ENCODE measurements at places on chromosomes 2 and 18.

DNA sequence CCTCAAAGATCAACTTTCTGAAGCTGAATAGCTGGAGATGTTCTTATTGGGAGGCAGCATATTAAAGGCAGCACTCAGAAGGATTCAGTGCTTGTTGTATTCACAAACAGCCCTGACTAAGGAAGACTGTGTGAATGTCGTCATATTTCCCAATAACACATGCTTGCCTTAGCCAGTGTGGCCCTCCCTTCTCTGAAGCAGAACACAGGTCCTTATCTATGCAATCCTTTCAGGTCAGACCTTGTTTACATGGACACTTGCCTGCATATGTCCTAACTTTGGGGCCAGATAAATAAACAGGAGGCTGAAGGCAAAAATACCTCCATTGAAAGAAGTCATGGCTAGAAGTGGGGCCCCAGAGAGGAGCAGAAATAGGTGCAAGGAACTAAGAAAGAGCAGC is 97.2 kb downstream of the SLC4A3 start:
- DNase-seq = no peak

DNA sequence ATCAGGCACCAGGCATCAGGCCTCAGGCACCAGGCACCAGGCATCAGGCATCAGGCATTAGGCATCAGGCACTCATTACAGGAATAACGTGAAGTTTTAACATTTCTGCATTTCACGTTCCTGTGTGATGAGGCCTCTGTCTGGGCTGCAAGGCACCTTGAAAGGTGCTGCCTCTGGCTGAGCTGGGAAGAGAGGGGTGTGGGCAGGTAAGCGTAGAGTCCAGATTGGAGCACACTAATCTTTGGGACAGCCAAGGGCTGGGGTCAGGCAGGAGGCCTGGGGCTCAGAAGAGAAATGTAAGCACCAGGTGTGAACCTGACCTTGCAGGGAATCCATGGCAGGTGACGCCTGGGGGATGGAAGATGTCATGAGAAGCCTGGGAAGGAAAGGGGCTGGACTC is 25.3 kb upstream of the SNTG2 start:
- no peak for DNase-seq

DNA sequence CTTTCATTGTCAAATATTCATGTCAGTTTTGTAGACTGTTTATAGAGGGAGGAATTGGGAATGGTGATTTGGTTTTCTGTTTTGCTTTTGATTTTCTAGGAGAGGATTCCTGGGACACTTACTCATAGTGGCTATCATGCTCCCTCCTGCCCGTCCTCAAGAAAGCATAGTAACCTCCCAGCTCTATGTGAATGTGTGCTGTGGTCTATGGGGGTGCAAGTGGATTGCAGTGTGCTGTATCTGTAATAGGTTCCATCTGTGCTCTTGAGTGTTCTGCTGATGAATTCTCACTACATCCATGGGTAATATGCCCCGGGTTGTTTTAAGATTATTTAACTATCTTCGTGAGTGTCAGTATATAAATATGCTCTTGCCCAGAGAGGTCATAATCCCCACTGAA is 811.3 kb downstream of the CNTNAP5 start:
- no peak for DNase-seq

DNA sequence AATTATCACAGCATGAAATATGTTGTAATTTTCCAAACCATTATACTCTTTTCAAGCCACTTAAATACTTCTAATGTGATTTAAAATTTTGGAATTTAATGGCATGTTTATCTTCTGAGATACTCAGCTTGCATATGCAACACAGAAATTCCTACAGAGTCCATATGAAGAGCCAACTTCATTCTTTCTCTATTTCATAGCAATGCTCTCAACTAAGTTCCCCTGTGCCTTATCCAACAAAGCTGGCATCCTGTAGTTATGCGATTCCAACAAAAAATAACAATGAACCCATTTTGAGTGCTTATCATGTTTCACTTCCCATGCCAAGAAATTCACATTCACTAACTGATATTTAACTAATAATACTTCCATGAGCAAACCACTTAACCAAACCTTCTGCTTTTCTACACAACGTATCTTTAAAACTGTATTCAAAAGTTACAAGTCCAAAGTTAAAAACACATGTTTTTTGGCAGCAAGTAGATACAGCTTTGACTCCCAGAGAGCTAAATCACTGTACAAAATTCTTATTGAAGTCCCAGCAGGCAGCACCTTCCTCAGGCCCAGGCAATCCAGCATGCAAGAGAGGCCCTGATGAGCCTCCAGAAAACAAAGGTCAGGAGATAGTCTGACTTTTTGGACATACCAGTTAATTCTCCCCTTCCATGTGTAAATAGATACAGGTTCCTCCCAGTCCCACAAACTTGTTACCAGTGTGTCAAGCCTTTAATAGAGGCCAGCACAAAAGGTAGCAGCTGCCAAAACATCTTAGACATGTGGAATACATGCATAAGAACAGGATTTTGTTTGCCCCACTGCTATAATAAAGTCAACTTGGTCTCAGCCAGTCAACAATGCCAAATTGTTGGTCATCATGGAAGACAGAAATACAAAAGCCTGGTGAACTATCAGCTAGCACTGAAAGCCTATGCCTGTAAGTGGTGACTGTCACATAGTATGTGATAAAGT is 113.1 kb upstream of the WDR75 start:
- DNase-seq = no peak

GRCh38 chr2:127807678-127808353 is 3.2 kb downstream of the WDR33 start:
- no peak for DNase-seq

Data from NCI-H460 (cell line).